ENCODE measurements at places on chromosomes 12 and 14.

- DNase-seq, result no peak
These were observed 78.1 kb upstream of the ST8SIA1 start for GRCh38 chr12:22412581-22412980.

DNA sequence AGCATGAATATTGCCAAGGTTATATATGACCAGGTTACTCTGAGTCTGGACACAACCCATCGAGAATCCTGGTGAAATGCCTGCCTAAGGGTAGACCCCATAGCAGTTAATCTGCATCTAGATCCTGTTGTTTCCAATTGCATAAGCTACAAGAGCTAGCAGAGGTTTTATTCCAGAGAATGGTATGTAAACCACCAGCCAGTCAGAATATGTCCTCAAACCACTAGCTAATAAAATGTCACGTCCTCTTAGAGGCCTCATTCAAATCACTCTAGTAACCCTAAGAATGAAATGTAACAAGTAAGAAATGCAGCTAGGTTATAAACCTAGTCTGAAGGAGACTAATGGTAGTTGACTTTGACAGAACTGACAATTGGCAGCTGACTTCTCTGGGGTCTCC lies 9.0 kb upstream of the YLPM1 start:
- no peak for DNase-seq

DNA sequence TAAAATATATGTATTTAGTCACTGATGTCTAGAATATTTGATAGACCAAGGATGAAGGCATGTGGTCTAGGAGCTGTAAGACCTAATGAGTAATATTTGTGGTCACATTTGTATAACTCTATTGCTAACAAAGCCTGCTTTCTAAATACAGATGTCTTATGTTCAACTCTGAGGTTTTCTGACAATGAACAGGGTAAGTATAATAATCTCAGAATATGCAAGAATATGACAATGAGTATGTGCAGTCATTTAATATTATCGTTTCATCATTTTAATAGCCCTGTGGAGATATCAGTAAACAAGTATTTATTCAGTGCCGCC lies 389.6 kb downstream of the LRIG3 start:
- no peak for DNase-seq

GRCh38 chr12:62697893-62698292 lies 231.3 kb downstream of the MON2 start:
- no peak for DNase-seq

DNA sequence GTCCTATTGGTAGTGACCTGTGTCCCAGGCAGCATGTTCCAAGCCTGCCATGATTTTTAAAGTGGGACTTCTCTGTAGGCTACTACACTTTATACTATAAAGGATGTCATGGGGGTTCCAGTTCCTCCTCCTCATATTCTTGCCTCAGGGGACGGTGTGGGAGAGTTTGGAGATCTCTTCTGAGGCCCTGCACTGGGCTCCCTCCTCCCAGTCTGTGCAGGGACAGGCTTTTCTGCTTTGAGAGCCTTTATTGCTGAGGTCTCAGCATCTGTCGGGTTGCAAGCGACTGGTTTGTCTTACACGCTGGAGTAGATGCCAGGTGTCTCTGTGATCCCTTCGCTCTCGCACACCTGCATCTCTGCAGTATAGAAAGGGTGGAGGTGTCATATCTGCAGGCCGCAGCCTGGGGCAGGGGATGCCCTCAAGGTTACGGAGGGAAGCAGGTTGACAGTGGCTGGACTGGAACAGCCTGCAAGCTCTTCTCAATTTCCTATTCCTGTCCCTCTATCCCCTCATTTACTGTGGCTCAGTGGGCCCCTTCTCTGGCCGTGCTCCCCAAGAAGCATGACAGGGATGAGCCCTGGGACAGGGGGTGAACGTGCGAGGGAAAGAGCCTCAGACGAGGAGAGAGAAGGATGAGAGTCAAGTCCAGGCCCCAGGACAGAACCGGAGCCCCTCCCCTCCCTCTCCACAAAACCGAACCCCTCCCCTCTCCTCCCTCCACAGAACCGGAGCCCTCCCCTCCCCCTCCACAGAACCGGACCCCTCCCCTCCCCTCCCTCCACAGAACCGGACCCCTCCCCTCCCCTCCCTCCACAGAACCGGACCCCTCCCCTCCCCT lies 51.3 kb downstream of the SLC6A12 start:
- no peak for DNase-seq

DNA sequence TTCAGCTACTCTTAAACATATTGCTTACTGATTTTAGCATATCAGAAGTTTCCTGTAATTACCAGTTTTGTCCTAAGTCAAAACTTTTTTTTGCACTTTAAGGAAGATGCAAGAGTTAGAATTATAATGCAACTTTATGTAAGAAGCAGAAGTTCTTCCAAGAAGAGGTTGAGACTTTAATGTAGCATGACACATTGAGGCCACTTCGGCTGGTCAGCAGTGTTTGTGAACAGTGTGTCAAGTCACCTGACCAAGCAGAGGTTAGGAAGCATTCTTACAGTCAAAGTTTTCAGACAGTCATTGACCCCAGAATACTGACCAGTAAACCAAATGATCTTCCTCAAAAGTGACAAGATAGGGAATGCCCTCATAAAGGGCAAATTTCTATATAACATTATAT lies 15.2 kb downstream of the FGFR1OP2 start:
- no peak for DNase-seq

GRCh38 chr12:120361506-120362208 lies 7.3 kb downstream of the MSI1 start:
- no peak for DNase-seq

DNA sequence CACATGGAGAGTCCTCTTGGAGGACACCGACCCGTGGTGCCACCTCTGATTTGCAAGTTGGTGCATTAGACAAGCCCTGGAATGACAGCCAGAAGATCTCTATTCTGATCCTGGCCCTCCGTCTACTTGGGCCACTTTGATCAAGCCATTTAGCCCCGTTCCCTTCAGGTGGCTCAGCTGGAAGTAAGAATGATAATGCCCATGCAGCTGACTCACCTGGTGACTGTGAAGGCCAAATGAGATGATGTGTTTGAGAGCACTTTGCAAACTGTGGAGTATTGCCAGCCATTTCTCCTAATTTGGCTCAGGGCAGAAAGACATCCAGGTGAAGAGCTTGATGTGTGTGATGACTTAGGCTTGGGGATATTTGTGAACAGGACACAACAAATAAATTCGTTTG lies 165.9 kb downstream of the ETV6 start:
- no peak for DNase-seq

- DNase-seq, result no peak
These were observed 168.0 kb downstream of the DACT1 start for GRCh38 chr14:58805605-58806409.

GRCh38 chr12:27709932-27710591 lies 570 bp upstream of the MRPS35 start:
- no peak for DNase-seq

DNA sequence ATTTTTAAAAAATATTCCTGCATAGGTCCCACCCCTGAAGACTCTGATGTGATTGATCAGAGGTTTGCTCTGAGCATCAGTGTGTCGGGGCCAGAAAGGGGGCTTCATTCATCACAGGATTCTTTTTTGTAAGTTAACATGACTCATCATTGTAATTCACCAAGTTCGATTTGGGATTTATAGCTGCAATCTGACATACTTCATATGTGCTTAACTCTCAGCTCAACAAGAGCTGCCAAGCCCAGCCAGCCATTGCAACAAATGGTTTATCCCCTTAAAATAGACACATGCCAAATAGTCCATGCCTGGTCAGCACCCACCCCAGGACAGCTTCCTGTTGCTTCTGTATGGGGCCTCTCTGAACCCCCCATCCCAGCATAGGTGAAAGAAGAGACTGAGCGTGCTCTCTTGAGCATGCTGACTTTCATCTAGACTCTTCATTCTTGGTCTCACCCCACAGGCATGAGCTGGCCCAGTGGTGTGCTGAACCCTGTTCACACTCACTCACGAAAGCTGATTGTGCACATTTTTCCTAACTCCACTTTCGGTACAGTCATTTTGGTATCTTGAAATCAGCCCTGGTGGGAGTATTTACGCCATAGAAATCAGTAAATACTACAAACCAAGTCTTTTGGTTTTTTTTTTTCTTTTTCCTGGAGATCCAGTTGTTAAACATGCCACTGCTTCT lies 101.4 kb downstream of the STAB2 start:
- no peak for DNase-seq

GRCh38 chr14:55846826-55847446 lies 266.9 kb downstream of the KTN1 start:
- DNase-seq, result no peak

GRCh38 chr12:13028825-13029570 lies 15.2 kb upstream of the FAM234B start:
- DNase-seq, result no peak

DNA sequence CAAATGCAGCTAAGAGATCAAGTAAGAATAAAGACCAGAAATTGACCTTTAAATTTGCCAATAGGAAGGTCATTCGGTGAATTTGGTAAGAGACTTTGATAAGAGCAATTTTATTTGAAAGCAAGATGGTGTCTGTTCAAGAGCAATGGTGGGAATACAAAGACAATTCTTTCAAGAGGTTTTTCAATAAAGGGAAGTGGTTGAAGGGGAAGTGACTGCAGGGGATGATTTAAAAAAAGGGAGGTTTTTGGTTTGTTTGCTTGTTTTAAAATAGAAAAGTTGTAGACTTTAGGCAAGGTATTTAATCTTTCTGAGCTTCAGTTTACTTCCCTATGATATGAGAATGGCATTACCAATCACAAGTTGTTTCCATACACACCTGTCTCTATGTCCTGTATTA lies 4.3 kb upstream of the APPL2 start:
- no peak for DNase-seq

DNA sequence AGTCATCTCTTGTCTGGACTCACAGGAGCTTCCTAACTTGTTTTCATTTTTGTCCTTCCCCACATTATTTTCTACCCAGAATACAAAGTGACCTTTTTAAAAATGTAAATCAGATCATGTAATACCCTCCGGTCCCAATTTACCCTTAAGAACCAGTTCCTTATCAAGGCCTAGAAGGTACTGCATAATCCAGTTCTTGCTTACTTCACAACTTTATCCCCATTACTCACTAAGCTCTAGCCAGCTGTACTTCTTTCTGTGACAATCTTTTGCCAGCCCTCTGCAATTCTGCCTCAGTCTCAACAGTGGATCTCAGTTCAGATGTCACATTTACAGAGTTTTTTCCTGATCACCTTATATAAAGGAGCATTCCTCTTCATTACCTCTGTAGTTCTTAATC lies 11.6 kb downstream of the RAP1B start:
- DNase-seq, result no peak

- no peak for DNase-seq
These were observed 81.1 kb downstream of the ARL6IP4 start for GRCh38 chr12:123061441-123062205.

DNA sequence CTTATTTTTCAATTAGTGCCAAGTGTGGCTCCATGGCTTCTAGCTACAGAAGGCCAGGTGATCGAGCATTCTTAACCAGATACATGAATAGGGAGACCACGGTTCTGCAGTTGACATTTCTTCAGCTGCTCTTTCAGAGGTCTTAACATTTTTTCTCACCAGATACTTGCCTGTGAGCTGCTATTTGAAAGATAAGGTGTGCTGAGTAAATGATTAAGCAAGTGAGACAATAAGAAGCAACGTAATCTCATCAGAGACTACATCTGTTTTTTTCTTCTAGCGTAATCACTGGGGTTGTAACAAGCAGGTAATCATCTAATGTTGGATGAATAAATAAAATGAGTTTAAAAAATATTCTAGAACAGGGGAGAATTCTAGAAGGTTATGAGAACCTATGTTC lies 912.9 kb downstream of the DIO2 start:
- DNase-seq, result no peak

GRCh38 chr12:52692254-52692653 lies 11.1 kb downstream of the KRT77 start:
- no peak for DNase-seq

GRCh38 chr12:105783983-105784947 lies 354.5 kb downstream of the NUAK1 start:
- no peak for DNase-seq

DNA sequence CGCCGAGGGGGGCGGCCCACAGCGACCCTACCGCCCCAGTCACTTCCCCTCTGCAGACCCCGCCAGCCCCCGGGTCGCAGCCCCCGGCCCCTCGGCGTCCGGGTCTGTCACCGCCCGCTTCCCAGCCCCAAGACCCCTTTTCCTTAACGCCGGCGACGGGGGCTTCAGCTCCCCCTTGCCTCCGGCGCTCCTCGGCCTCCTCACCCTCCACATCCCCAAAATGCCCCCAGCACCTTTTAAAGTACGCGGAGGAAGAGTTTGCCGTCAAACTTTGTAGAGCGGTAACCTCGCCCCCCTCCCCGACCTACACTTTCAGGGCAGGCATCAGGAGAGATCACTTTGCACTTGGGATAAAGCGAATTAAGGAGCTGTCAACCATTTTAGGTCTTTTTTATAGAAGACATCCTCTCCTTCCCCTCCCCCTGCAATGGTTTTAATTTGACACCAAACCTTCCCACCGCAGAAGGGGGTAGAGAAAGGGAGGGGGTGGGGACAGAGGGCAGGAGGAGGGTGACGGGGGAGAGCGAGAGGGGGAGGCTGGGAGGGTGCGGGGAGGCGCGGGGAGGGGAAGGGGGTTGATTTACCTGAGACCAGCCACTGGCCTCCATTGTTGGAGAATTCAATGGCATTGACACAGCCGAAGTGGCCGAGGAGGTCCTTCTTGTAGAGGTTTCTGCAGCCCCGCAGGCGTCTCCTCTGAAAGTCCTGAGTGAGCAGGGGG lies 578 bp downstream of the DCAF5 start:
- no peak for DNase-seq

GRCh38 chr12:93621986-93622385 lies 49.5 kb downstream of the SOCS2 start:
- no peak for DNase-seq

DNA sequence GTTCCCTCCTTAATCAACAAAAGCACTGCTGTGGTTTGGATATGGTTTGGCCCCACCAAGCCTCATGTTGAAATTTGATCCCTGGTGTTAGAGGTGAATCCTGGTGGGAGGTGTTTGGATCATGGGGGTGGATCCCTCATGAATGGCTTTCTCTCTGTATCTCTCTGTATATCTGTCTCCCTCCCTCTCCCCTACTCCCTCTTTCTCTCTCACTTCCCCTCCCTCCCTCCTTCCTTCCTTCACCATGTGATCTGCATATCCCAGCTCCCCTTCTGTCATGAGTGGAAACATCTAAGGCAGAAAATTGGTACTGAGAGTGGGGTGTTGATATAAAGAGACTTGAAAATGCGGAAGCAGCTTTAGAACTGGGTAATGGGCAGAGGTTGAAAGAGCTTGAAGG lies 5.2 kb downstream of the GSKIP start:
- DNase-seq, result no peak

DNA sequence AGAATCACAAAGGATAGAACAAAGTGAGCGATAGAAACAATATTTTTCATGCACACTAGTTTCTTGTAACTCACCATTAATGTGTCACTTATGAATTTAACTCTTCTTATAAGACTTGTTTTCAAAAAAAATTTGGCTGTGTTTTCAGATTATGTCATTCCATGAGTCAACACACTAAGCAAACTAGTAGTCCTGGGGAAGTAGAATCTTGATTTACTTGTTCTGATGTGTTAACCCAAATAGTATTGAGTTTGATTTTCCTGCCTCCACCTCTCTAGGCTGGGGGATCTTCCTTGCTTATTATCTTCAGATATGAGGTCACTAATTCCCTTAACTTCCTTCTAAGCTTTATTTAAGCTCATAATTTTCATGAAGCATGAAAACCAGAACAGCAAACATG lies 151.0 kb upstream of the SEL1L start:
- DNase-seq, result no peak
